ENCODE measurements at places on chromosomes 7 and 10.

GRCh38 chr7:131151034-131151433 lies 176.6 kb upstream of the MKLN1 start:
- no peak for DNase-seq

- DNase-seq, result no peak
These were observed 14.8 kb upstream of the FHIP2A start for GRCh38 chr10:114806562-114807391.

DNA sequence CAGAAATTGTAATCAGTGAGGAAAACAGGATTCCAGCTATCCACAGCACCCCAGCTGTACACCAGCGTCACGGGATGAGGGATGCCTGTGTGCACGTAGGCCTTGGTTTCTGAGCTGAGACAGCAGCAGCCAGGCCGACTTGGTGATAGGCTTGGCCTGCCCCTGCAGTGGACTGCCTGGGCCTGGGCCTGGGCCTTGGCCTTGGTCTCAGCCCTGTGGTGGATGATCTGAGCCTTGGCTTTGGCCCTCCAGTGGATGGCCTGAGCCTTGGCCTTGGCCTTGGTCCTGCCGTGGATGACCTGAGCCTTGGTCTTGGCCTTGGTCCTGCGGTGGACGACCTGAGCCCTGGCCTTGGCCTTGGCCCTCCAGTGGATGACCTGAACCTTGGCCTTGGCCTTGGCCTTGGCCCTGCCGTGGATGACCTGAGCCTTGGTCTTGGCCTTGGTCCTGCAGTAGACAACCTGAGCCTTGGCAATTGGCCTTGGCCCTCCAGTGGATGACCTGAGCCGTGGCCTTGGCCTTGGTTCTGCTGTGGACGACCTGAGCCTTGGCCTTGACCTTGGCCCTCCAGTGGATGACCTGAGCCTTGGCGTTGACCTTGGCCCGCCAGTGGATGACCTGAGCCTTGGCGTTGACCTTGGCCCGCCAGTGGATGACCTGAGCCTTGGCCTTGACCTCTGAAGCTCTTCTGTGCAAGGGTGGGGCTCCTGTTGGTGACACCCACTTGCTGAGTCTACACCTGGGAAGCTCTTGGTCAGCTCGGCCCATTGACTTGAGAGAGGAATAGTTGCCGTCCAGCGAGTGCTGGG lies 93.8 kb downstream of the CUX1 start:
- no peak for DNase-seq

DNA sequence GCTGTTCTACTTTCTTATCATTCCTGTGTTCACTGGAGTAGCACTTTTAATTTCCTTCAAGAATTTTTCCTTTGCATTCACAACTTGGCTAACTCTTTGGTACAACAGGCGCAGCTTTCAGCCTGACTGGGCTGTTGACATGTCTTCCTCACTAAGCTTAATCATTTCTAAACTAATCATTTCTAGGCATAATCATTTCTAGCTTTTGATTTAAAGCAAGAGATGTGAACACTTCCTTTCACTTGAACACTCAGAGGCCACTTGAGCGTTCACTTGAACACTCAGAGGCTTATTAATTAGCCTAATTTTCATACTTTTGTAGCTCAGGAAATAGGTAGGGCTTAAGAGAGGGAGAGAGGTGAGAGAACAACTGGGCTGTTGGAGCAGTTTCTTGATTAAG lies 15.9 kb downstream of the C10orf90 start:
- DNase-seq, result no peak

DNA sequence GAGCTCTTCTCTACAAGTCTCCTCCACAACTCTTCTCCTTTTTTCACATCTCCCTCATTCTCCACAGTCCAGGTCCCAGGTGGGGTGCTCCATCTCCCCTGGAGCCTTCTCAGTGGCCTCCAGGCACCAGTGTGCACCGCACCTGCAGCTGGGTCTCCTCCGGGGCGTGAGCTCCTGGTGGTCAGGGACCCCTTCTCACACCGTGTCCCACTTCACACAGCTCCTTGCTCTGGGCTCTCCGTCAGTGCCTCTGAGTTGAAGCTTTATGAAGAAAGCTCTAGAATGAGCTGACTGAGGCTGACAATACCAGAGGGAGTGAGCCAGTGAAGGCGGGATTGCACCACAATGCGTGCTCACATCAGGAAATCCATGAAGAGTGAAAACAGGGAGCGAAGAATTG lies 290.2 kb downstream of the DNAJB6 start:
- no peak for DNase-seq

- DNase-seq, result no peak
These were observed 160.7 kb upstream of the MKI67 start for GRCh38 chr10:128286762-128287500.

- no peak for DNase-seq
These were observed 117.0 kb downstream of the WNT2 start for GRCh38 chr7:117205873-117206272.

DNA sequence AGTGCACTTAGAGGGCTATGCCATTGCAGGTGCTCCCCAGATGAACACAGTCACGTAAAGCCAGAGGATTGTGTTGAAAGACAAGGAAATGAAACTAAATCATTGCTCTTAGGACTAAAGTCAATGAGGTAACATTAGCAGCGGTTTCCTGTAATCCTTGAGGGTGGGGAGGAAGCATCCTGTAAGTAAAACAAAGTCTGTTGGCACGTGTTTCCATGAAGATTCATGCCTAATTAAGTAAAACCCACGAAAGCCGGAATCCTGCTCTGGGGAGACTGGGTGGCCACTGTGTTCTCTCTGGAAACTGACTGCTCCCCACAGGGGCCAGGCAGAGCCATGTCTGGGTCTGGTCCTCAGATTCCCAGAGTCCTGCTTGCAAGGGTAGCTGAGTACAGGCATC lies 18.3 kb downstream of the STEAP1B start:
- no peak for DNase-seq

All from mammary epithelial cell (primary cell).